Activated CD8-positive, alpha-beta memory T cell treated with anti-CD3 and anti-CD28 coated beads for 1 hour (primary cell): ENCODE measurements at places on chromosomes 4 and X.

DNA sequence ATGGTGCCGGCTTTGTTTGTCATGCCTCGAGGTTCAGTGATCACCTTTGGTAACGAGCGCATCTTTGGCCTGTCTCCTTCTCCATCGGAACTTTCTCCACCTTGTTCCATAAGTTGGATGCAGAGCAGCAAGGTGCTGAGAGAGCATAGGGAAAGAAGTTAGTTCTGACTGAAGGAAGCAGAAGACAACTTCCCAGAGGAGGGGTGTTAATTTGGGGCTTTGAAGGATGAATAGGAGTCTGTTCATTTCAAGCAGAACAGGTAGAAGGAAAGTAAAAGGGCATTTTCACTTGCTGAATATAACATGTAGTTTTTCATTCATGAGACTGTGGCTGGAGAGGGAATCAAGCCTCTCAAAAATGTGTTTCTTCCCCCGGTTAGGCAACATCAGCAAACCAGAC, 232.0 kb upstream of the PSAPL1 start:
- DNase-seq: no peak

- DNase-seq: no peak
These were observed 26.5 kb upstream of the NEIL3 start for GRCh38 chr4:177283167-177283566.

GRCh38 chr4:152062936-152063620, 302.3 kb upstream of the GATB start:
- DNase-seq: no peak

GRCh38 chr4:100517864-100518341, at the start of gene EMCN:
Gene EMCN, minus strand, starts transcription at chr4:100518022. Its CDS starts 108 bp downstream, at chr4:100517914.
- no peak for DNase-seq

DNA sequence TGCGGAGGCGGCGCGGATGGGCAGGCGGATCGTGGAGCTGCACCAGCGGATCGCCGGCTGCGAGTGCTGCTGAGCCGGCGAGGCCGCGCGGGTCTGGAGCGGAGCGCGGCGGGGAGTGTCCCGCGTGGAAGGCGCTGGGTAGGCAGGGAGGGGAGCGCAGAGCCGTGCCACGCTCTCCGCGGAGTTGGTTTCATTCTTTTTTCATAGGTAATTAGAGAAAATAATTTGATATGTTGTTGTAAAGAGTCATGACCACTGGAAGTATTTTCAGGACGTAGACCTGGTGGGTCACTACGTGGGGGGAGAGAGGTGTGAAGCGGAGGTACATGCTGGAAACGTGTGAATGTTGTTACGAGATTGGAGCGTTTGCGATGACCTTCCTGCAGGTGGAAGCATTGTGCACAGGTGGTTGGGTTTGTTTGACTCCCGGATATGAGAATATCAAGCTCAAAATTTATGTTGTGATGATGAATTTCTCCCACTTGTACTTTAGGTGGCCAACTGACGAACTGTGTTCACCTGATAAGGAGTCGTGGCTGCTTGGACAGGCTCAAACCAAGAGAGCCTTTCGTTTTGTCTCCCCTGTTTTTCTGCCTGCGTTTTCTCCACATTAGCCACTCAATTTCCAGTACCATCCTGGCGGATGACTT, 19.1 kb upstream of the S100P start:
- peak; percentile 34 for DNase-seq

GRCh38 chr4:165327211-165328100, at the start of gene MSMO1:
Gene MSMO1, plus strand, starts transcription at chr4:165327669. Its CDS starts 5,702 bp downstream, at chr4:165333371.
- peak; percentile 94 for DNase-seq

- no peak for DNase-seq
These were observed 110.3 kb downstream of the PRDM5 start for GRCh38 chr4:120812216-120812615.

- DNase-seq: peak; percentile 24
These were observed 11.1 kb upstream of the FAM3A start for GRCh38 chrX:154526901-154527675.

- no peak for DNase-seq
These were observed 344.6 kb upstream of the SPOCK3 start for GRCh38 chr4:167578906-167579305.

GRCh38 chr4:78720994-78721677, 55.0 kb upstream of the BMP2K start:
- no peak for DNase-seq

DNA sequence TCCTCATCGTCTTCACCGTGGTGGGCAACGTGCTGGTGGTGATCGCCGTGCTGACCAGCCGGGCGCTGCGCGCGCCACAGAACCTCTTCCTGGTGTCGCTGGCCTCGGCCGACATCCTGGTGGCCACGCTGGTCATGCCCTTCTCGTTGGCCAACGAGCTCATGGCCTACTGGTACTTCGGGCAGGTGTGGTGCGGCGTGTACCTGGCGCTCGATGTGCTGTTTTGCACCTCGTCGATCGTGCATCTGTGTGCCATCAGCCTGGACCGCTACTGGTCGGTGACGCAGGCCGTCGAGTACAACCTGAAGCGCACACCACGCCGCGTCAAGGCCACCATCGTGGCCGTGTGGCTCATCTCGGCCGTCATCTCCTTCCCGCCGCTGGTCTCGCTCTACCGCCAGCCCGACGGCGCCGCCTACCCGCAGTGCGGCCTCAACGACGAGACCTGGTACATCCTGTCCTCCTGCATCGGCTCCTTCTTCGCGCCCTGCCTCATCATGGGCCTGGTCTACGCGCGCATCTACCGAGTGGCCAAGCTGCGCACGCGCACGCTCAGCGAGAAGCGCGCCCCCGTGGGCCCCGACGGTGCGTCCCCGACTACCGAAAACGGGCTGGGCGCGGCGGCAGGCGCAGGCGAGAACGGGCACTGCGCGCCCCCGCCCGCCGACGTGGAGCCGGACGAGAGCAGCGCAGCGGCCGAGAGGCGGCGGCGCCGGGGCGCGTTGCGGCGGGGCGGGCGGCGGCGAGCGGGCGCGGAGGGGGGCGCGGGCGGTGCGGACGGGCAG, 792 bp downstream of the ADRA2C start:
- DNase-seq: no peak

GRCh38 chrX:40094041-40094899, 3.5 kb downstream of the BCOR start:
- DNase-seq: no peak

GRCh38 chrX:33014086-33014485, 197.3 kb downstream of the DMD start:
- no peak for DNase-seq

GRCh38 chrX:19883878-19884277, 3.5 kb downstream of the SH3KBP1 start:
- DNase-seq: no peak

DNA sequence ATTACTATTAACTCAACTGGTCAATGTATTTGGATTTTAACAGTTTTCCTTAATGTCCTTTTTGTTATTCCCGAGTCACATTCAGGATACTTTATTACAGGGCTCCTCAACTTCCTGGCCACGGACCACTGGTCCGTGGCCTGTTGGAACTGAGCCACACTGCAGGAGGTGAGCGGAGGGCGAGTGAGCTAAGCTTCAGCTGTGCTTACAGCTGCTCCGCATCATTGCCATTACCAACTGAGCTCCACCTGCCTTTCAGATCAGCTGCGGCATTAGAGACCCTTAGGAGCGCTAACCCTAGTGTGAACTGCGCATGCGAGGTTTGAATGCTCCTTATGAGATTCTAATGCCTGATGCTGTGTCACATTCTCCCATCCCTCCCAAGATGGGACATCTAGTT, 591.7 kb downstream of the CCSER1 start:
- DNase-seq: no peak

- DNase-seq: no peak
These were observed at the start of gene ADAMTS3 for GRCh38 chr4:72568959-72569718. Gene ADAMTS3, minus strand, starts transcription at chr4:72569221. Its CDS starts 459 bp downstream, at chr4:72568762.

DNA sequence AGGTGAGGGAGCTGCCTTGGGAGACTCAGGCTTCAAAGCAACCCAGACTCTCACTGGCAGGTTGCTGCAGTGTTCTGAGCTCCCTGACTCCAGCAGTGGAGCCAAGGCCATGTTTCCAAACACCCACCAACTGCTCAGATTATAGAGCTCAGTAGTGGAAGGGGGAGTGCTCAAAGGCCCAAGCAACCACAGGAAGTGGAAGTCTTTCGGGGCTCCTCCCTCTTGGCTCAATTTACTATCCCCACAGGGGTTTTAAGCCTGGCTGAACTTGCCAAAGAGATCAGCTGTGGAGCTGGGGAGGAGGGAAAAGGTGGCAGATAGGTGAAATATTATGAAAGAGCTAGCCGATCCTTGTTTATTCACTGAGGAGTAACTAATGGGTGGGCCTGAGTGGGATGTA, 82.5 kb downstream of the HPRT1 start:
- no peak for DNase-seq

DNA sequence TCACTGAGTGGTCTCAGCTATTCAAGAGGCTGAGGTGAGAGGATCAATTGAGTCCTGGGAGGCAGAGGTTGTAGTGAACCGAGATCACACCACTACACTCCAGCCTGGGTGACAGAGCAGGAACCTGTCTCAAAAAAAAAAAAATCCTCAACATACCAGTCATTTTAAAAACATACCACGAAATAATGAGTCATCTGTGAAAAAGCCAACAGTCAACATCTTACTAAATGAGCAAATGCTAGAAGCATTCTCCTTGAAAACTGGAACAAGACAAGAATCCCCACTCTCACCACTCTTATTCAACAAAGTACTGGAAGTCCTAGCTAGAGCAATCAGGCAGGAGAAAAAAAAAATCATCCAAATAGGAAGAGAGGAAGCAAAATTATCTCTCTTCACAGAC, 104.0 kb upstream of the ARHGEF9 start:
- no peak for DNase-seq
